ENCODE measurements at places on chromosomes 5 and 9.

DNA sequence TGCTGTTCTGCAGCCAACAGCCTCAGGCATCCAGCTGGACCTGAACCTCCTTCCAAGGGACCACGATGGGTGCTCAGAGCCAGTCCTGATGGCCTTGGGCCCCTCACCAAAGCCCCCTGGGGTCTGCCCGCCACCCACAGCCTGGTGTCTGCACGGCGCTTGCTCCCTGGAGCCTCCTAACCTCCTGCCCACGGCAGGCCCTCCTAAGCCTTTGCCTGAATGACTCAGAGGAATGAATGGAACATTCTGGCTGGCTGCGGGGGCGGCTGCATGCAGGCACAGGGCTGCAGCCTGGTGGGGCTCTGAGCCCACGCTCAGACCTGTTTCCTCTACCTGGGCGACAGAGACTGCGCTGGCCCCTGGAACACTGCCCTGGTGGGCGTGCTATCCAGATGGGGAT is 6.9 kb downstream of the SOHLH1 start:
- H3K27me3 ChIP-seq: peaks cover 24% of the 10 kb centered on the region
- peaks cover 2% of the 10 kb centered on the region for H3K4me1 ChIP-seq
- DNase-seq: no peak
- H3K27ac ChIP-seq: no peak overlapping the region

- H3K27me3 ChIP-seq: peaks cover 56% of the 10 kb centered on the region
- no peak for DNase-seq
- H3K27ac ChIP-seq: no peak overlapping the region
- no peaks in the 10 kb centered on the region for H3K4me1 ChIP-seq
Observed at GRCh38 chr5:151569132-151570046, 21.7 kb downstream of the FAT2 start.

DNA sequence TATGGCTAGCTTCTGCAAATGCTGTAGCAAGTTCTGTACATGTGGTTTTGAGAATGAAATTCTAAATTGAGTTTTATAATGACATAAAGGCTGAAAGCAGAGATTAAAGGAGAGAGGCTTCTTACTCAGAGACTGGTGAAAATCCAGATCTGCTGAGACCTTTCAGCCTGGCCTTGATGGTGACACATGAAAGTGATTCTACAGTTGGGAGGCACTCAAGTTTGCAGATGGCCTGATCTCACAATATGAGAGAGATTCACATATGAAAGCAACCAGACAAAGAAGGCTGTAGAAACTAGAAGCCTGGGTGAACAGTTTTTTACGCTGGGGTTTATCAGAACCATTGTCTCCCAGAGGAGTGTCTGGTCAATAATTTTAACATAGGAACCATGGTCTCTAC is 49.0 kb downstream of the RAB3C start:
- H3K4me1 ChIP-seq: no peaks in the 10 kb centered on the region
- H3K4me3 ChIP-seq: no peak overlapping the region
- no peak for DNase-seq
- peaks cover 30% of the 10 kb centered on the region for H3K27me3 ChIP-seq

- peaks cover 11% of the 10 kb centered on the region for H3K27me3 ChIP-seq
- no peaks in the 10 kb centered on the region for H3K36me3 ChIP-seq
- no peak overlapping the region for H3K27ac ChIP-seq
Observed at GRCh38 chr9:4138781-4139180, 161.1 kb downstream of the GLIS3 start.

- H3K4me1 ChIP-seq: peaks cover 49% of the 10 kb centered on the region
- H3K27ac ChIP-seq: peak overlapping the region; percentile 78
- H3K27me3 ChIP-seq: no peaks in the 10 kb centered on the region
Observed at GRCh38 chr9:6787793-6788161, 30.0 kb downstream of the KDM4C start.

GRCh38 chr9:26341545-26341944 is 551.1 kb downstream of the CAAP1 start:
- no peak overlapping the region for H3K4me3 ChIP-seq
- no peaks in the 10 kb centered on the region for H3K4me1 ChIP-seq
- no peak for DNase-seq
- H3K36me3 ChIP-seq: no peaks in the 10 kb centered on the region
- H3K27ac ChIP-seq: no peak overlapping the region
- H3K27me3 ChIP-seq: no peaks in the 10 kb centered on the region

- H3K36me3 ChIP-seq: peaks cover 5% of the 10 kb centered on the region
- H3K27me3 ChIP-seq: no peaks in the 10 kb centered on the region
- H3K27ac ChIP-seq: peak overlapping the region; percentile 34
- H3K4me1 ChIP-seq: peaks cover 2% of the 10 kb centered on the region
Observed at GRCh38 chr5:81310402-81311063, 9.1 kb downstream of the ZCCHC9 start.

GRCh38 chr9:7336356-7337065 is 463.1 kb downstream of the DMAC1 start:
- H3K36me3 ChIP-seq: no peaks in the 10 kb centered on the region
- no peaks in the 10 kb centered on the region for H3K4me1 ChIP-seq
- H3K27me3 ChIP-seq: peaks cover 20% of the 10 kb centered on the region
- no peak for DNase-seq
- no peak overlapping the region for H3K4me3 ChIP-seq

DNA sequence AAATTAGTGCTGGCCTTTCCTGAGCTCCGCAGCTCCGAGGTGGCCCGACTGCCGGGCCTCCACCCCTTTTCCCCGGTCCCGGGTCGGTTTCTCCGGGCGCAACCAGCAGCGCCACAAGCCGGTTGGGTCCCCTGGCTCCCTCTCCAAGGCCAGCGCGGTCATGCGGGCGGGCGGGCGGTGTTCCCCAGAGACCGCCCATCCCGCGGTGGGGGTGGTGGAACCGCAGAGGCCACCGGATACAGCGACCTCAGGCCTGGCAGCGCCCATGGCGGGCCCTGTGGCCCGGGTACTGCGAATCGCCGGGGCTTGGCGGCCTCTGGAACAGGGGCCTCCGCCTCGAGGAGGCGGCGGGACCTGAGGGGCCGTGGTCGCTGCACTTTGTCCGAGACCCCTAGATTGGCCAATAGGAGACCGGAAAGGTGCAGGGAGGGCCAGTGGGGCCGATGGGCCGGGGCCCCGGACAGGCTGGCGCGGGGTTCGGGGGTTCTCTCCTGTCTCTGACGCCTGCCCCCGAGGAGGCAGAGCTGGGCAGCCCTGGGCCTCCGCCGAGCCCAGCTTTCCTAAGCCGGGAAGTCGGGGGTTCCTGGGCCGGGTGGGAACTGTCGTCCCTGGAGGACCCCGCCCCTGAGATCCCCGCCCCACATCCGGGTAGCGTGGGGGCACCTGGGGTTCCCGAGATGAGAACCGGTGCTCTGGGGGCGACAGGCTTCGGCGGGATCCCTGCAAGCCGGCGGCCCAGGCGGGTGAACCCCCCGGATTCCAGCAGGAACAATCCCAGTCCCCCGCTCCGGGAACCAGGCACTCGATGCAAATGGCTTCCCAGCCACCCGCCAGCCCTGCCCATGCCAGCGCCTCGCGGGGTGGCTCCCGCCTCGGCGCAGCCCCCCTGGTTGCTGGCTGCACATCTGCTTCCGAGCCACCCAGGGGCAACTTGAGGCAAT is 293.9 kb downstream of the ZSWIM6 start:
- peak overlapping the region; percentile 67 for H3K4me3 ChIP-seq
- H3K36me3 ChIP-seq: peaks cover 2% of the 10 kb centered on the region
- no peaks in the 10 kb centered on the region for H3K4me1 ChIP-seq
- H3K27ac ChIP-seq: no peak overlapping the region
- H3K27me3 ChIP-seq: peaks cover 58% of the 10 kb centered on the region

DNA sequence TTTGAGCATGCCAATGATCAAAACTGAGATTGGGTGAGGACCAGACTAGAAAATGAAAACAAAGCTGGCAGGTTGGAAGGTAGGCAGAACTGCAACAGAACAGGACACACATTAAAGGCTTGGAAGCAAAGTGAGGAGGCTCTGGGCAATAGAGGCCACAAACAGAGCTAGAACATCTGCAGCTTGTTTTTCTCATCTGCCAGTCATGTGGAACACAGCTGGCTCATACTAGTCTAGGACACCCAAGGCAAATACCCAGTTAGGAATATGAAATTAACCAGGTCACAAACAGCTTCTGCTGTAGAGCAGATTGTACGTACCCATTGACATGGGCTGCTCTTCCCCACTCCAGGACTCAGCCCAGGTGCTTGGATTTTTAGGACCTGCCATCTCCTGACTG is 61.7 kb downstream of the SPEF2 start:
- no peaks in the 10 kb centered on the region for H3K27me3 ChIP-seq
- H3K4me3 ChIP-seq: no peak overlapping the region
- peaks cover 12% of the 10 kb centered on the region for H3K4me1 ChIP-seq

- no peak overlapping the region for H3K27ac ChIP-seq
- H3K27me3 ChIP-seq: no peaks in the 10 kb centered on the region
- H3K36me3 ChIP-seq: no peaks in the 10 kb centered on the region
- H3K4me3 ChIP-seq: no peak overlapping the region
Observed at GRCh38 chr9:79208791-79209396, 362.9 kb upstream of the TLE4 start.

GRCh38 chr5:156934450-156935211 is 28.4 kb downstream of the TIMD4 start:
- H3K4me3 ChIP-seq: no peak overlapping the region
- H3K27ac ChIP-seq: peak overlapping the region; percentile 54
- H3K36me3 ChIP-seq: no peaks in the 10 kb centered on the region
- peaks cover 5% of the 10 kb centered on the region for H3K4me1 ChIP-seq
- DNase-seq: no peak

- no peak overlapping the region for H3K4me3 ChIP-seq
- peaks cover 52% of the 10 kb centered on the region for H3K27me3 ChIP-seq
- H3K4me1 ChIP-seq: peaks cover 3% of the 10 kb centered on the region
Observed at GRCh38 chr5:61619777-61620518, 287.9 kb downstream of the ZSWIM6 start.

DNA sequence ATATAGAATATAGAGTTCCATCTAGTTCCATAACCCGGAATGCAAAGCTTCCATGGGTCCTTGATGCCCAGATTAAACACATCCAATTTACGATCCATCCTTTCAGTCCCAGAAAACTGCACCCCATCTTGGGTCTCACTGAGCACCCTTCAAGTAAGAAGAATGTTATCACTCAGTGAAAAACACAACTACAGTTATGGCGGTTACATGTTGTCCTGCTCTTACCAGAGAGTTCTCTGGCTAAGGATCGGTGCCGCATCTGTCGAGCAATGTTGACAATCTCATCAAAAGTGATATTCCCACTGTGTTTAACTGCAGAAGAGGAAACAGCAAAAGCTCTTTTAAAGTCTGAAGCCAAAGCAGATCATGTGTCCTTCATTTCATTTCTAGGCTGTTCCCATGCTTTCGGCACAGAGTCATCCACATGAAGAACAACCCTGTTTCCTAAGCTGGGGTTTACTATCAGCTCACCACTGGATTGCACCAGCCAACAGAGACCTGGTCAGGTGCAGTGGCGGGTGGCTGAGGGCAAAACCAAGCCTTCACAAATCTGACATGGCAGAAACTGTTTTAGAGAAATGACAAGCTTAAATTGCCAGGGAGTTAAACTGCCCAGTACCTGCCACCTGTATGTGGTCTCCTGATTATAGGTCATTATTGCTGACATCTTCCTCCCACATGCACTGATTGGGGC is 2.9 kb downstream of the RPL12 start:
- peak overlapping the region; percentile 95 for H3K27ac ChIP-seq
- no peak overlapping the region for H3K4me3 ChIP-seq
- H3K4me1 ChIP-seq: peaks cover 19% of the 10 kb centered on the region
- no peak for DNase-seq
- no peaks in the 10 kb centered on the region for H3K27me3 ChIP-seq
- H3K36me3 ChIP-seq: peaks cover 12% of the 10 kb centered on the region

DNA sequence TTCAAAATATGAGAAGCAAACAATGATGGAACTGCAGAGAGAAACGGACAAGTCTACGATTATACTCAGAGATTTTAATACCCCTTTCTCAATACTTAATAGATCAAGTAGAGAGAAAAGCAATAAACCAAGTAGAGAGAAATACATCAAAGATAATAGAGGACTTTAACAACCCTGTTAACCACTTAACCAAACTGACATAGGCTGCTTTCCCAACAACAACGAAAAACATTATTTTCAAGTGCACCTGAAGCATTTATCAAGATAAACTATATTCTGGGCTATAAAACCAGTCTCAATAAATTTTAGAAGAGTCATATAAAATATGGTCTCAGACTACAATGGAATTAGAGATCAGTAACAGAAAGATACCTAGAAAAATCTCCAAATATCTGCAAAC is 67.4 kb downstream of the GNAQ start:
- no peak overlapping the region for H3K4me3 ChIP-seq
- peaks cover 4% of the 10 kb centered on the region for H3K36me3 ChIP-seq
- peaks cover 59% of the 10 kb centered on the region for H3K4me1 ChIP-seq
- H3K27ac ChIP-seq: no peak overlapping the region
- no peaks in the 10 kb centered on the region for H3K27me3 ChIP-seq
- DNase-seq: no peak

DNA sequence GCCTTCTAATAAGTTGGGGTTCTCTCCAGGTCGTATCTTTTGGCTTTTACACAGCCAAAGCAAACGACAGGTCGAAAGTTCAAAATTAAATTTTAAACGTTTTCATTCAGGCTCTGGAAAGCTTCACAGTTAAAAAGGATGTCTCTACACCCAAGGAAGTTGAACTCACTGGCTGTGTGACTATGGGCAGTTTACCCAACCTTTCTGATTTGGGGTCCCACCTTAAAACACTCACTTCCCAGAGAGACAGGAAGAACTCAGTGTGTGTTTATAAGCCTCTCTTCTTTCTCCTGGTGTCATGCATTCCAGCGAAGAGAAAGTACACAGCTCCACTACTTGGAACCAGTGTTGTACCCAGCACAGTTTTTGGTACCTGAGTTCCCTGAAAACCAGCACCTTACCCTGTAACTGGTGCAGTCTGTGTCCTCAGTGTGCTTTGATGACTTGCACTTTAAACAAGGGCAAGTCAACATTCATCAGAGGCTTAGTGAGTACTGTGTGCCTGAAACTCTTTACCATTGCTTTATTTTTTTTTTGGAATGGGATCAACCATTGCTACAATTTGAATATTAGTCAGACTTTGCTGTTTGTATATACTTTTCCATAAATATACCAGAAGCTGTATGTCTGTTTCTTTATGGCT is 1.7 kb downstream of the SRD5A1 start:
- DNase-seq: no peak
- peak overlapping the region; percentile 98 for H3K4me3 ChIP-seq
- H3K4me1 ChIP-seq: peaks cover 24% of the 10 kb centered on the region
- no peak overlapping the region for H3K27ac ChIP-seq
- no peaks in the 10 kb centered on the region for H3K27me3 ChIP-seq

DNA sequence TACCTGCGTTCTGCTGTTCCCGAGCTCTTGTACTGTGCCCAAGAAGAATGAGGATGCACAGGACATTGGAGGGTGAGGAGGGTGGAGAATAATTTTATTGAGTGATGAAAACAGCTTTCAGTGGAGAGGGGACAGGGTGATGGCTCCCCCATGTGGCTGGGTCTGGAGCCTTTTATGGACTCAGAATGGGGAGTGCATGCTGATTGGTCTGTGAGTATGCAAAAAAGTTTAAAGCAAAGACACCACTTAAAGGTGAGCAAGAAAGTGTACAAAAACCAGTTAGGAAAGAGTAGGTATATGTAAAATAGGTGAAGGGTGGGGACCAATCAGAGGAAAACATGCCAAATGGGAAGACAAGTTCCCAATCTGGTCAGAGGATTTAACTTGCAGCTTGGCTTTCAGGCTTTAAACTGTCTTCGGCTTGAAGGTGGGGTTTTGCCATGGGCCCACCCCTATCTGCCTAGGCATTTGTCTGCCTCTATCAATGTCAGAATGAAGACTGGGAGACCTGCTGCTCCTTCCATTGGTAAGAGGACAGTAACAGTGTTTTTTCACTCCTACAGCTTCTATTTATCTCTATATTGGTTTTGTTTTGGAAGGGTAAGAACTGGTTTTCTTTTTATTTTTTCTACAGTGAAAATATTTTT is 118.0 kb upstream of the RAI14 start:
- no peaks in the 10 kb centered on the region for H3K36me3 ChIP-seq
- no peak overlapping the region for H3K4me3 ChIP-seq
- no peak overlapping the region for H3K27ac ChIP-seq
- H3K4me1 ChIP-seq: peaks cover 2% of the 10 kb centered on the region
- peaks cover 35% of the 10 kb centered on the region for H3K27me3 ChIP-seq
